ENCODE measurements at places on chromosomes 12 and 14. TPM values are rescaled to one million over a fixed set of nuclear protein-coding genes. Genes with fewer than 3 reads are reported as not detected.

DNA sequence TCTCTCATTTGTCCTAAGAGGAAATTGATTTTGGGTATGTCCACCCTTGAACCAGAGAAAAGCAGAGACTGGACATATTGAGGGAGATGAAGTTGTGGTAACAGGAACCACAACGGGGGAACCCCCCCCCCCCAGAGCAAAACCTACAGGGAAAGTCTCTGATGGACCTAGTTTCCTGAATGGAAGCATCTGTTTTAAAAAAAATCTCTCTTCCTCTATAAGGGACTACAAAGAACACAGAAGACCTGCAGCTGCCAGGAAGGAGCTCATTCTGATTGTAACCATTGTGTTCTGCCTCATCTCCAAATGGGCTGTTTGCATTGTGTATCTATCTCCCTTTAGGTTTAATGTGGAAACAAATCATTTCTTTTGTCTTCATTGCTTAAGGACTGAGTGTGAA is 13.4 kb downstream of the C1S start:
- no peak for ATAC-seq

GRCh38 chr12:75155962-75156361 is 53.7 kb downstream of the KCNC2 start:
- ATAC-seq: no peak

DNA sequence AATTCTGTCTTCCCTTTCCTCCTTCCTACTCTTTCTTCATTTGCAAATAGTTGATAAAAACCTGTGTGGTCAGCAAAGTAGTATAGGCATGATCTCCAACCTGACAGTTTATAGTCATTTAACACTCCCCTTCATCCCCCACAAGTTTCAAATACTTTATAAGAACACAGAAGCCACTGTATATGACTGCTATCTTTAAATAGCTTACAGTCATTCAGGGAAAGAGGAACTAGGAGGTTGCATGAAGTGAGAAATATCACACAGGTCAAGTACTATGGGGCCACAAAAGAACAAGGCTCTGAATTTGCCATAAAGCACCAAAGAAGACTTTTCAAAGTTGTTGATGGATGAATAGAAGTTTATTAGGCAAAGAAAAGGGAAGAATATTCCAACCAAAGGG is 431.3 kb downstream of the NPAS3 start:
- no peak for ATAC-seq

- peak; percentile 82 for ATAC-seq
These were observed 3.7 kb upstream of the SLC15A5 start for GRCh38 chr12:16281157-16281556.

The SUPT16H gene
- 65.7 TPM for total RNA-seq

GRCh38 chr14:78849952-78850351 is 679.8 kb downstream of the NRXN3 start:
- ATAC-seq: no peak

- ATAC-seq: no peak
These were observed 7.9 kb downstream of the NTF3 start for GRCh38 chr12:5439788-5440300.

GRCh38 chr12:76303365-76303764 is 44.9 kb downstream of the BBS10 start:
- no peak for ATAC-seq

GRCh38 chr12:64059685-64060084 is 162.4 kb downstream of the KICS2 start:
- no peak for ATAC-seq

DNA sequence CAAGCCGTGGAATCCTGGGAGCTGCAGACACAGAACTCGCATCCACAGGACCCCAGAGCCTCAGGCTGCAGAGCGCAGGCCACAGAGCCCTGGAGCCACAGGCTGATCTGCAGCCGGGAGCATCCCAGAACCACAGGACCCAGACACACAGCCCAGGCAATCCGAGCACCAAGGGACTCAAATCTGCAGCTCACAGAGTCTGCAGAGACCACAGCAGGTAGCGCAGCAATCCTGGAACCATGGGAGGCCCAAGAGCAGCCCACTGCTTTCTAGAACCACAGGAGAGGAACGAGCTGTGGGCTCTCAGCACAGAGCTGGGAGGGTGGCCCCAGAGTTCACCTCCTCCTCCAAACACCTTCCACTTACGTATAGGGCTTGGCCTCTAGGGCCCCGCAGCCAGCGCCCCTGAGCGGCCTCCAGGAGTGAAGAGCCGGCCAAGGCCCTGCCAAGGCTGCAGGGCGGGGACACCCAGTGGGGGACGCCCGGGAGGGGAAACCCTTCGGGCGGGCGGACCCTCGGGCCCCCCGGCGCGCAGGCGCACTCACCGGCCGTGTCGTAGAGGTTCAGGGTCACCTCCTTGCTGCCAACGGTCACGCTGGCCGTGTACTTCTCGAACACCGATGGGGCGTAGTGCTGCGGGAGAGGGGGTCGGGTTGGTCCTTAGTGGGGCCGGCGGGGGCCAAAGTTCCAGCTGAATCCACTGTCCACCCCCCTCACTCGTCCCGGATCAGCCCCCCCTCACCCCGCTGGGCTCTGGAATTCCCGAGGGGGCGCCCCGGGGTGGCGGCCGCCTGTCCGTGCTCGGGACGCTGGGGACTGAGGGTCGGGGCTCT is 665 bp downstream of the RHOF start:
- ATAC-seq: no peak

DNA sequence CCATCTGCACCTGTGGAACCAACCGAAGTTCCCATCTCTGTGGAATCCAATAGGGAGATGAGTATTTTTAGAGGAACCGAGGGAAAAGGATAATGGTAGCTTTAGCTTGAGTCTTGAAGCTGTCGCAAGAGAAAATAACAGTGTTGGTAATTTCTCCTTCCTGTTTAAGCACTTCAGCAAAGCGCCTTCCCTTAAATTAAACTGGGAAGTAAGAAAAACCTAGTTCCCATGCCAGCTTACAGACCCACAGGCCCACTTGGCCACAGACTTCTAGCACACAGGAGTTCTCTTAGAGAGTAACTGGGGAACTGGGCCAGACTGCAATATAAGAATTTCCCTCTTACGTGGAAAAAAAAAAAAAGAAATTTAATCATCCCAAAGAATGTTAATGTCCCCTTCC is 223.8 kb downstream of the EFCAB11 start:
- ATAC-seq: no peak
